AG04449 (cell line): ENCODE measurements at places on chromosomes 4 and X.

DNA sequence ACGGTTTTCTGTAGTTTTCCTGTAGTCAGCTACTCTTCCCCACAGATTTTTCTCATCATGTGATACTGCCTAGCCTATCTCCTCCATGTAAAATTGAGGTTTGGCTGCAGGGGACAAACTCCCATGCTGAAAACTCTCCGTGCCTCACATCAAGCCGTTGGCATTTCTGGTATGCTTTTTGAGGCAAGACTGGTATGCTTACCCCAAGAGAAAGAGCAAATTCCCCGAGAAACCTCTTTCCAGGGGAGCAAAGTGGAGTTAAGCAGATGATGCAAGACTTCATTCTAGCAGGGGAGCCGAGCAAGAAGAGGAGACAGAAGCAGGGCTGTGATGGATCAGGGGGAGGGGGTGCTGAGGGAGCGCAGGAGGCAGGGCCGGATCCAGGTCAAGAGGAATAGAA is 4.8 kb downstream of the SOWAHD start:
- DNase-seq: peak; percentile 84

- no peak for DNase-seq
These were observed 1401.6 kb downstream of the ADGRL3 start for GRCh38 chr4:62601737-62602136.

DNA sequence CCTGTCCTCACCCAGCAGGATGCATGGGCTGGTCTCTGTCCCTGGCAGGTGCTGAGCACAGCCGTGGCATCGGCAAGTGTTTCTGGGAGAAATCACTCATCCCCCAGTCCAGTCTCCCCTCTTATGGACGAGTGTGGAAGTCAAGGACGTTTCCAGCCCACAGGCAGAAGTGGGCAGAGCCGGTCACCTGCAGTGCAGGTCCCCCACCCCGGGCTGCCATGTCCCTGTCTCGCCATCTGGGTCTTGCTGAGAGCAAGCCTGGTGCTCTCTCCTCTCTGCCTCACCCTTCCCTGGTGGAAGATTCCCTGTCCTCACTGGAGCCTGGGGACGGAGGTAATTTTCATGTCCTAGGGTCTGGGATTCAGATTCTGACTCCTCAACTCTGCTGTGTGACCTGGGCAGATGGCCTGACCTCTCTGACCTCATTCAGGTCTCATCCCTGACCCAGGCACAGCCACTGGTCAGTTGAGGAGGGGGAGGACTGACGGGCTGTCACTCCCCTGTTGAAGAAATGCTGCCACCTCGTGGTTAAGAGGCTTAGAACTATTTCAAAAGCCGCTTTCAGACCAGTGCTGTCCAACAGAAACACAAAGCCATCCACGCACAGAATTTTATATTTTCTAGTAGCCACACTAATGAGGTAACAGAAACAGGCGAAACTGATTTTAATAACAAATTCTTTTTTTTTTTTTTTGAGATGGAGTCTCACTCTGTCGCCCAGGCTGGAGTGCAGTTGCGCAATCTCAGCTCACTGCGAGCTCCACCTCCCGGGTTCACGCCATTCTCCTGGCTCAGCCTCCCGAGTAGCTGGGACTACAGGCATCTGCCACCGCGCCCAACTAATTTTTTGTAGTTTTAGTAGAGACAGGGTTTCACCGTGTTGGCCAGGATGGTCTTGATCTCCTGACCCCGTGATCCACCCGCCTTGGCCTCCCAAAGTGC is 1.8 kb downstream of the CPZ start:
- peak; percentile 28 for DNase-seq

DNA sequence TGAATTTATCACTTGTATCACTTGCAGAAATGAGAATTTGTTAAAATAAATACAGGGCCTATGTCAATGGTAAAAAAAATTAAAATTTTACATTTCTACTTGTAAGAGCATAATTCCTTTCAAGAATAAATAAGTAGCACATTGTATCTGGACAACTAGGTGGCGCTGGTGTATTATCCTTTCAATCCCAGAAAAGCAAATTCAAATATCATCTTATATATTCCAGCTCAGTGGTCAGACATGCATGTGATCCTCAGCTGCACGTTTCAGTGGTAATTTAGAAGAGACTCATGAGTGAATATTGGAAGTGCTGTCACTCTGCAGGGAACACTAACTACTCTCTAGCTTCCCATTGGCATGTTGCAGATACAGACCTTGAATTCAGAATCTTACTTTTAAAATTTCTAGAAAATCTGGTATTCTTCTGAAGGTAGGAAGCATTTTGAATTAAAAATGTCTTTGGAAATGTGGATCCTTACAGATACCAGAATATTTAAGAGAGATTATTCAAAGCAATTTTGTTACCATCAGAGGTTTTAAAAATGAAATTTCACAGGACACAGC is 1414.7 kb upstream of the TENM3 start:
- peak; percentile 7 for DNase-seq

DNA sequence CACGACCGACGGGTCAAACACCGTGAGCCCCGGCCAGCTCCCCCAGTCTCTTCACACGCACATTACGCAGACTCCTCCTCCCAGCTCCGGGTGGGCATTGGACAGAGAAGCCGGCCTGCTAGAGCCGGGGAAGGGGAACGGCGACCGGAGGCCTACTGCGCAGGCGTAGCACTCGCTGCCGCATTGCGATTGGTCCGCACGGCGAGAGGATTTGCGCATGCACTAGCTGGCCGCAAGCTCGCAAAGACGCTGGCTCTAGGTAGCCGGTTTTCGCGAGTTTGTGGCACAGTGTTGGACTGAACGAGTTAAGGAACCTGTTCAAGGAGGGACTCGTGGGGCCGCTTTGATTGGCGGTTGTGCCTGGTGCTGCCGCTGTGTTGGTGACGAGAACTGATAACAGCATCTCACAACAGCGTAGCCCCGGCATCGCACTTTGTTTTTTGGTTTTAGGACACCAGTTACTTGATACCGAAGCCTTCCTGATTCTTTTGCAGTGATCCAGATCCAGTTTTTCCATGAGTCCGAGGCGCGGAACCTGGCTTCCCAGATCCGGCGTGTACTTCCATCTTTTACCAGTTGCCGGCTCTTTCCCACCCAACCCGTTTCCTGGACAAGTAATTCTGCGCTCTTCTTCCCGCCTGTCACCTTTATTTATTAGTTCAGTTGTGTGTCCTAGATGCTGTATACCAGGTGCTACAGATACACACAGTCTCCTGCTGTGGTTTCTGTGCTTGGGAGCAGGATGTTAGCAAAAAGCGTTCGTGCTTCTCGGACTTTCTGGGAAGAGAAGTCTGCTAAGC is at the start of gene AIFM1:
AIFM1 (minus strand) TSS at position 139 of the 800 bp plus-strand sequence. CDS start 185 bp downstream, outside the sequence.
- peak; percentile 85 for DNase-seq

DNA sequence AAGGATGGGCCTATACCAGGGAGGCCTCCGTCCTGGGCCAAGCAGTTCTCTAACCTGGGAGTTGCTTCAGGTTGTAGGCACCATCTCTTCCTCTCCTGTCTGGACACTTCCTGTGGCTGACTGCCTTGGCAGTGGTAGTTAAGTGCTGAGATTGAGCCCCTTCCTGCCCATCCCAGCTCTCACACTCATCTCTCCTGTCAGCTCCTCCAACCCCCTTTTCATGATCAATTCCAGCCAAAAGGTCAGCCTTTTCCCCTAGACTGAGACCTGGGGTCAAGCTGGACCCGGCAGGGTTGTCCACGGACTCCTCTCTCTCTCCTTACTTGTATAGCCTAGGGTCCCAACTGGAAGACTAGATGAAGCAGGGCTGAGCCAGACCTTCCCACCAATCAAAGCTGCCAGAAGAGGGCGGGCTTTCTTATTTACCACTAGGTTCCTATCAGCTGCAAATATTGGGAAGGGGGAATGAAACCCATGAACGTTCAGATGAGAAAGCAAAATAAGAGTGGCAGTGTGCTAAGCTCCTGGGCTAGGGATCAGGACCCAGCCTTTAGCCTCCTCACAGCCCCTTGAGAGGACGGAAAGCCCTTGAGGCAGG is 34.5 kb downstream of the KDM5C start:
- no peak for DNase-seq

DNA sequence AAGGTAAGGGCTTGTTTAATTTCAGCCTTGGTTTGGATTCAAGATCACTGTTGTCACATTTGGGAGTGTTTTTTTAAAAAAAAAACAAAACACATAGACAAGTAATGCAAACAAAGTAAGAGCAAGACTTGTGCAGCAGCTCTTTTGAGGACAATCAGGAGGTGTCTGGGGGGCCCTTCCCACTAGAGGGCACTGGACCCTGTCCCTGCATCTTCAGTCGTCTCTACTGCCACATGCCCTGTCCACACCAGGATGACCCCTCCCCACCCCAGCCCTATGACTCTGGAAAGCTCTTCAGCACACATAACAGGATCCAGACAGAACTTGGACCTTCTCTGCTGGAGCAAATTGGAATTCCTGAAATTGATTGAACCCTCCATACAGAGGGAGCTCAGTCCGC is 71.0 kb downstream of the USP46 start:
- DNase-seq: no peak

DNA sequence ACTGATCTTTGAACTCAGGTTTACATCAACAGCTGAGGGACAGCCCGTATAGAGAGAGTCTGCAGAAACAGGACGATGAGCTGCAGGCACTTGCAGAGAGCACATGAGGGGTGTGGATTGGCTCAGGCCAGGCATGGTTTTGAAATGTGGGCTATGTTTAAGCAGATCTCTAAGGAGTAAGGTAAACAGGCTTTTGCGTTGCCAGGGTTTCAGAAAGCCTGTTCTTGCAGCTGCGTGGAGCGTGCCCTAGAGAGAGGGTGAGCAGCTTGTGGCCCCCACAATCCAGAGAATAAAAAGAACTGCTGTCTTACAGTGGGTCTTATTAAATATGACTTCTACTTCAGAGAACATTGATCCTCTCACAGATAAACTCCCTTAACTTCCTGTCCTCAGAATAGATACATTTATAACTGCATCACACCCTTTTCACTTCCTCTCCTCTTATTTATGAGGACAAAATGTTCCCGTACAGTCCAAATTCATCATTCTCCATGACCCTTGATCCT is 64.1 kb downstream of the TMA16 start:
- DNase-seq: no peak

GRCh38 chrX:38458071-38458470 is 103.3 kb upstream of the TSPAN7 start:
- no peak for DNase-seq

GRCh38 chrX:7582191-7582590 is 260.8 kb upstream of the VCX start:
- no peak for DNase-seq

DNA sequence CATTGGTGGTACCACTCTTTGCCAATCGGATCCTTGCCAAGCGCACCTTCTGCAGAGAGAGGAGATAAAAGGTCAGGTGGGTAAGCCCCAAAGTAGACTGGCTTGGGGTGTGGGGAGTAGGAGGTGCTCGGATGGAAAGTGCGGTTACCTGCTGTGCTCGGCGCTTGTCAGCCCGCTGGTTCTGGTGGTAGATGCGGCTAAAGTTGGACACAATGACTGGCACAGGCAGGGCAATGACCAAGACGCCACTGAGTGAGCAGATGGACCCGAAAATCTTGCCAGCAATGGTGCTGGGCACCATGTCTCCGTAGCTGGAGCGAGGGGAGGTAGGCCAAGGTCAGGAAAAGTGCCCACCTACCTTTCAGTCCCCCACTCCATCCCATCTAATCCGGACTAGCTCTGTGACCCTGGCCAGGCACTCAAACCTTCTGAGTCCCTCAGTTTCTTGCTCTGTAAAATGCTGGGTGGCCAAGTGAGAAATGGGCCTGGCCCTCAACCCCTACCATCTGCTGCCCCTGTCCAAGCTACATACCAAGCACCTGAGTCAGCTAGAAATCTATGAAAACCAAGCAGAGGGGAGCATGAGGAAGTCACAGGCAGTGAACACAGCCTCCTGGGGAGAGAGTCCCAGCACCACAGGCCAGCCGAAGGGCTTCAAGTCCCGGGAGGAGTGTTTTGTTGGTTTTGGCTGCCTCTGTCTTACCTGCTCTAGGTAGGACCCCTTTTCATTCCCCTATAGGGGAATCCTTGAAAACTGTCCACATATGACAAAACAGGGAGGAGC is 4.7 kb downstream of the KCND1 start:
- DNase-seq: no peak

- DNase-seq: no peak
These were observed 22.3 kb downstream of the ASMTL start for GRCh38 chrX:1430451-1430850.

DNA sequence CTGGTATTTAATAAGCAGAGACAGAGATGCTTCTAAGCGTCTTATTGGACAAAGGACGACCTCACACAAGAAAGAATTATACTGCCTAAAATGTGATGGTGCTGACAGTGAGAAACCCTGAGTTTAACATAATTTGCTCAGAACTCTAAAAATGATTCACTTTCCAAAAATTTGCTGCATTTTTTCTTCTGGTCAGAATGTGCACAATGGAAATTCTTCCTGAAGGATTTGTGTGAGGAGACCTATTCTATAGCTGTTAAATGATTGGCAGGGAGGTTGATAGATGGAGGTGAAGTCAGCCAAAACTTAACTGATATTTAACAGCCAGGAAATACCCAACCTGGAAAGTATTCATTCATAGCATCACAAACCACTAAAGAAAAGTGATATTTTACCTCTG is 1.7 kb downstream of the MAGEC3 start:
- DNase-seq: no peak

- no peak for DNase-seq
These were observed 507 bp downstream of the LIN54 start for GRCh38 chr4:83010111-83010521.

GRCh38 chr4:15658136-15658770 is 3.1 kb upstream of the FBXL5 start:
- DNase-seq: no peak

GRCh38 chrX:14095702-14096101 is 66.0 kb upstream of the GEMIN8 start:
- no peak for DNase-seq

DNA sequence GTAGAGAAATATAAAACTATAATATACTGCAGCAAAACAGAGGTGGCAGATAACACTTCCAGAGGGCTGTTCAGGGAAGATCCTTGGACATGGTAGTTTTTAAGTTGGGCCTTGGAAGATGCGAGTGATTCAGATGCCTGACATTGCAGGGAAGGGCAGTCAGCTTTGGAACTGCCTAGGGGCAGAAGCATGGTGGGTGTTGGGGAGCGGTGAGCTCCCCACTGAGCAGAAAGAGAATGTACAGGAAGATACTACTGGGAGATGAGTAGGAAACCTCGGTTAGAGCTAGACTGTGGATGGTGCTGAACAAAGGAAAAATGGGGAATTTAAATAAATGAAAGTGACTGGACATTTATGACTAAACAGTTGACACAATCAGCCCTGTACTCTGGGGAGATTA is 24.9 kb upstream of the SEC24B start:
- no peak for DNase-seq

DNA sequence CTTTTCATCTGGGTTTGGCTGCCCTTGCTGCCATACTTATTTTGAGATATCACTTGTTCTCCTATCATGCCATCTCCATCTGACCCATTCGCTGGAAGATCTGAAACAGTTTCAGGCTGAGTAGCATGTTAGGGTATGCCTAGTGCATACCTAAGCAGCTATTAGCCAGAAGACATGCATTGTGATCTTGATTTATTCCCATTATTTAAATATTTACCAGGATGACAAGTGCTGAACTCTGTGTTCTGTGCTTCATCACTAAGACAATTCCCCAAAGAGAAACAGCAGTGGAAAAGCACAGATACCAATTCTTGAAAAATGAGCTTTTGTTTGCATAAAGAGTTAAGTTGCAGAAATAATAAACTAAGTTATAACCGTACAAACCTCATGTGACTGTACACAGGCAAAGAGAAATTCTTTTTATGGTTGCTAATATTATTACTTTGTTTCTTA is 271.0 kb upstream of the ARSJ start:
- no peak for DNase-seq

- no peak for DNase-seq
These were observed 3.6 kb downstream of the SASH3 start for GRCh38 chrX:129783291-129783713.
